ENCODE measurements at places on chromosomes 5 and 9. TPM values are rescaled to one million over a fixed set of nuclear protein-coding genes. Genes with fewer than 3 reads are reported as not detected.

The F12 gene
- polyA plus RNA-seq, result 14.6 TPM

The SPATA31A3 gene
- polyA plus RNA-seq, result not detected

The TUSC1 gene
- polyA plus RNA-seq, result 14.9 TPM

The CORO2A gene
- polyA plus RNA-seq, result 2.2 TPM

The ANKRD18A gene
- polyA plus RNA-seq, result 5.3 TPM

The GLDC gene
- 22.4 TPM for polyA plus RNA-seq

The LCN9 gene
- not detected for polyA plus RNA-seq

The OR1Q1 gene
- polyA plus RNA-seq, result not detected

- no peak for DNase-seq
Measured at GRCh38 chr5:57066924-57067596, 106.8 kb upstream of the GPBP1 start.

DNA sequence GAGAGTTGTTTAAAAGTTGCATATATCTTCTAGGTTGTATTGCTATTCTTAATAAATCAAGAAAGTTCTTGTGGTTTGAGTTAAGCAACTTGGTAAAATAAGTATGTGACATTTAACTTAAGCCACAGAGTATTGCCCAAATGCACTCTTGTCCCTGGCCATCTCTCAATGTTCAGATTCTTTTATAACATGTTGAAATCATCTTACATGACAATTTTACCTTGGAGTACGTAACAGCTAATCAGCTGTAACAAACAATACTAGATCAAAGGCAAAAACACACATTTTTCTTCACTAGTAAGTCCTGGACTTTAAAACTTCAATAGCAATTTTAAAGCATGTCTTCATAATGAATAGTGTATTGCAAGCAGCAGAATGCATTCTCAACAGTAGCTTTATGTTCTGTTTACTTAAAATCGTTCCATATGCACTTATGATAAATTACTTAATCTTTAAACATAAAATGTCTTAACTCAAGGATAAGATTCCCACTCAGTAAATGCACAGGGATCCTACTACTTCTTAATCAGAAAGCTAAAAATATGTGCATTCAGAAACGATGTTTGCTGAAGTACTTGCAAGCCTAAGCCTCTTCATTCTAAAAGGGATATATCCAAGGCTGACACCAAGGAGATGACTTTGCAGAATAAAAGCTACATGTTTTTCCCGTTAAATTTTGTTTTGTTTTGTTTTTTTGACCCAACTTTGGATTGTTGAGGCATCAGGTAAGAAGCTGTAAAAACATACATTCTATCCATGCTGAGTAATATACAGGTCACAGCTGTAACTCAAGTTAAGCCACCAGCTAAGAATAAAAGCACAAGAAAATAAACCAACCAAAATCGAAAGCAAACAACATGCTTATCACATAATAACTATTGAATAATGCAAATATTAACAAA, 86.1 kb upstream of the NFIB start:
- DNase-seq, result no peak

DNA sequence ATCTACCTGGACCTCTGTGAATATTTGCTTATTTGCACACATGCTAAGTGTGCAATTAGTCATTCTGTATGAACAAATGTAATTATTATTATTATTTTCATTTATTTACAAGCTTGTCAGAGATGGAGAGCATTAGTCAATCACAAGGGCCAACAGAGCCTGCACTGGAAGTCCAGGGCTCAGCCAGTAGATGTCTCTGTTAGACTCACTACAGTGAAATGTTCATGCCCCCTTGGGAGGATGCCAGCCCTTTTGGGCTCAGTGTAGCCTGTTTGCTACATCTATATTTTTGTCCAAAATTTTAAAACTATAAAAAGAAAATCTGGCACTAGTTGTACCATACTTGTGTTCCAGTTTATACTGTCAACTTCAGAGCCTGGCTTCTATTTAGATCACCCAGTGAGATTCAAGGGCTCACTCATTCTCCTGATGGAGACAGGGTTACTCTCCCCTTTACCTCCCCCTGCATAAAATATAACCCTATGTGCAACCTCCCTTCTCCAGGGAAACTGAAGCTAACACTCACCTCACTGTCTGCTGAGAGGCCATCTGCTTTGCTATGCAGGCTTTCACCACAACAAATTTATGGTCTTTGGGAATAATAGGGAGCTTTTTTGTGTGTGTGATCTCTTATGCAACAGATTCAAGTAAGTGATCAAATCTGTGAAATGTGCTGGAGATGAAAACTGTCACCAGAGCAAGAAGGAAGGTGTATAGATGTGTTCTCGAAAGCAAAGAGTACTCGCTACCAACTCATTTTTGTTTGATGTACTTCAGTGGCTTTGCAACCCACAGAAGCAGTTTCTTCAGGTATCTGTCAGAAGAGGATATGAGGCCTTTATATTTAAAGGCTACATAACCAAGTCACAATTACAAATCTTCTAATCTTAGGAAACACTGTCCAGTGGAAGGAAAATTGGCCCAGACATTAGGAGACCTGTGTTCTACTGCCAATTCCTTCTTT, 99.9 kb upstream of the TLE4 start:
- no peak for DNase-seq

DNA sequence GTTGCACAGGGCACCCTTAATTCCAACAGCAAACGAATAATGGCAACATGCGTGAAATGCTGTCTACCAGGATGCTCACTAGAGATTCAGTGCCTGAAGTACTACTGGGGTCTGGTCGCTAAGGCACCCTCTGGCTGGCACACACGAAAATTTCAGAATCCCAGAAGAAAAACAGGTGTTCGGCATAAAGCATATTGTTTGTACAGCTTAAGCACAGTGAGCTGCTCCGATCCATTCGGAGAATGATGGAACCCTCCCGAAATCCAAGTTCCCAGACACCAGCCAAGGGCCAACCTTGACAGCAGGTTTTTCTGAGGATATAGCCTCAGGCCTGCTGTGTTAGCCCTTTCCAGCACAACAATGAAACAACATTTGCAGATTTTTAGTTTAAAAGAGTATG, 61.4 kb upstream of the ALDH1B1 start:
- no peak for DNase-seq

DNA sequence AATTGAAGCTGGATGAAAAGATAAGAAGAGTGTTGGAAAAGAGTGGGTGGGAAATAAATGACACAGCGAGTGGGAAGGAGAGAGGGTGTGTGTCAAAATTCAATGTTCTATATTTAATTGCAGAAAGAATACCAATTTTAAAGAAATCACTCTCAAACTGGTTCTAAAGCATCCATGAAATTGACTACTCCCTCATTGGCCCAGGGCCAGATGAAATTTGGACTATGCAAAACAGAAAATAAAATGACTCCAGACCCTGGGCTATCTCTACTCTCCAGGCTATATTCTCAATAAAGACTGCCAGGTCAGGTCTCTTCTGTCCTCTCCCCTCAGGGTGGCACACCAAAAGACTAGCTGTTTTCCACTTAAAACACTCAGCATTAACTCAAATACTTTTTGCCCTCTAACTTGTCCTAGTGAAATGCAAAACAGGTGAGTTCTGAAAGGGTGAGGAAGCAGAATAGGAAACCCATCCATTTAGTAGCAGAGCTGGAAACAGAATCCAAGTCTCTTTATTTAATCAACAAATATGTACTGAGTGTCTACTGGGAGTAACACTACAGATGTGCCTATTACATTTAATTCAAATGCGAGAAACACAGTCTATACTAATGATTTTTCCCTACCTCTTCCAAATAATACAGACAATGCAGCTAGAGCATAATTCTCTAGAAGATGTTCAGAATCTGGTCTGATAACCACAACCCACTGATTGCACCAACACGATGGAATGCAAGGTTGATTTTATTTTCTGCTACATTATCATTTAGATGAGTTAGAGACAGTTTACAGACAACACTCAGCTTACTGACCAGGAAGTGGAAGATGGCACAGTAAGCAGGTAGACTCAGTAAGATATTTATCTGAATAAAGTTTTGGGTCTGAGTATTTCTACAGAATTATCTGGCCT, 42.1 kb downstream of the EFCAB9 start:
- no peak for DNase-seq

DNA sequence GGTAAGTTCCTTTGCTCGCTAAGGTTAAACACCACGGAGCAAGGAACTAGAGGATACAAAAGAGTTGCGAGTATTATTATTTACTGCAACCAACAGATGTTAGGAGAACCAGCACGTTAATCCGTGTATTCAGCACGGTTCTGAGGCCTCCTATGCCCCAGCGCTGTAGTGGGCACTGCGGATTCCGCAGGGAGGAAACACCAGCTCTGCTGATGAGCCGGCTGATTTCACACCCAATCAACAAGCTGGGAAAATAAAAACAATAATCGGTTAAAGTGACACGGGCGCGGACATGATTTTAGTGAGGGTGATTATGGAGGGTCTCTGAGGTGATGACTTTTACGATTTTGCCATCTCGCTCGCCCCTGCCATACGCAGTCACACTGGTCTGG, 702 bp upstream of the PRELID2 start:
- DNase-seq, result no peak

- no peak for DNase-seq
Measured at GRCh38 chr5:32989815-32990214, 278.7 kb downstream of the NPR3 start.

- DNase-seq, result no peak
Measured at GRCh38 chr9:89746385-89747116, 141.7 kb downstream of the GADD45G start.

- no peak for DNase-seq
Measured at GRCh38 chr5:149664666-149665415, 65.3 kb upstream of the PPARGC1B start.

DNA sequence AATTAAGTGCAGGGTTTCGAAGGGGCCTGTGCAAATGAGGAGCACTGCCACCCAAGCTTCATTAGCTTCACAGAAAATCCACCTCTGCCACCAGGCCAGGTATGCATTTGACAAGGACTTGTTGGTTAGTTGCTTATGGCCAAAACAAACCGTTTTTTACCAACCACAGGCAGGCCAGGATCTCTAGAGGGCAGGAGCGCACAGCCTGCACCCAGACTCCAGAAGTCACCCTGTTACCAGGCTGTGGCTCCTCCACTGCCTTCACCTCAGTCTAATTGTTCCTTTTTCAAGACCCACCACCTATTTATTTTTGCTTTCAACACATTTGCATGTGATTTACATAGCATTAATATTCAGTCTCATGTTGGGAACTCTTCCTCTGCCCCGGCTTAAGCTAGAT, 78.3 kb upstream of the HSPA9 start:
- DNase-seq, result no peak

GRCh38 chr9:74645007-74645639, 148.0 kb downstream of the RORB start:
- DNase-seq, result peak; percentile 28

- DNase-seq, result no peak
Measured at GRCh38 chr9:95648225-95648624, 131.5 kb upstream of the PTCH1 start.

- no peak for DNase-seq
Measured at GRCh38 chr5:123387313-123387712, 35.9 kb downstream of the CEP120 start.

- no peak for DNase-seq
Measured at GRCh38 chr5:176819476-176819875, 9.1 kb downstream of the UNC5A start.

DNA sequence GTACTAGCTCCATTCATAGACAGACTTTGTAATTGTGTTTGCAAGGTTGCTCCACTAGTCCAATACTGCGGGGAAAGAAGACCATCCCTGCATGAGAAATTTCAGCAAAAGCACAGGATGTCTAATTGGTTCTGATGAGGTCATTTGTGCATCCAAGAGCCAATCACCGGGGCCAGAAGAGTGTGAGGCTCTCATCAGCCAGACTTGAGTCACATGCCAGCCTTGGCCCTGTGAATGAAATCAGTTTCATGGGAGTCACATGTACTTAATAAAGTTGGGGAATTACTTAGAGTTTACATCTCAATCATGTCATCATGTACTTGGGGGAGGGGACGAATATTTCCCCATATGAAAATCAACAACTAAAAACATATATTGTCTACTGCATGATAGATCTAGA, 1236.0 kb downstream of the MAT2B start:
- DNase-seq, result no peak

DNA sequence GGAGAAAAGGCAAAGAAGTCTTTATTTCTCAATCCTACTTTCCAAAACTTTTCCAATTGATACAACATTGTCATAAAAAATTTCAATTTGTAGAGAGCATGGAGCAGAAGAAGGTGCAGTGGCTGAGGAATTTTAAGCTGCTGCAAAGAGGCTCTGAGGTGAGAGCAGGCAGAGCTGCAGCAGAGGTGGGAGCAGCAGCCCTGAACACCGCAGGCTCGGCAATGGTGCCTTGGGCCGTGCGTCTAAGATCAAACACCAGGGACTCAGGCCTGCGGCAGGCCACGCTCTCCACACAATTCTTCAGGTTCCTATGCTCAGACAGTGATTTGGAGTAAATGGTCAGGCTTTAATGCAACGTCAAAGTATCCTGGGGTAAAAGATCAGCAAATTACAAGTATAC, 46.3 kb downstream of the SIL1 start:
- no peak for DNase-seq

DNA sequence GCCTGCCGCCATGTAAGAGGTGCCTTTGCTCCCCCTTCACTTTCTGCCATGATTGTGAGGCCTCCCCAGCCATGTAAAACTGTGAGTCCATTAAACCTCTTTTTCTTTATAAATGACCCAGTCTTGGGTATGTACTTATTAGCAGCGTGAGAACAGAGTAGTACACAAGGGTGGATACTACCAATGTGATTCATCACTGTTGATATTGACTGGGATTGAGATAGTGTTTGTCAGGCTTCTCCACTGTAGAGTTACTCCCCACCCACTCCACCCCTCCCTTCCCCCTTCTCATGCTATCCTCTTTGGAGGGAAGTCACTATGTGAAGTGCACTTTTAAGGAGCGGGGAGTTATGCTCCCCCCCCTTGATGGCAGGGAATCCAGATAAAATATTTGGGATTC, 11.4 kb upstream of the CRHBP start:
- DNase-seq, result no peak

- DNase-seq, result peak; percentile 43
Measured at GRCh38 chr5:128626536-128627090, 88.6 kb upstream of the FBN2 start.

- no peak for DNase-seq
Measured at GRCh38 chr5:44835693-44836092, 26.9 kb downstream of the MRPS30 start.

- DNase-seq, result no peak
Measured at GRCh38 chr5:33102551-33102950, 338.2 kb upstream of the TARS1 start.

GRCh38 chr9:33791117-33791516, 4.2 kb upstream of the PRSS3 start:
- DNase-seq, result no peak

DNA sequence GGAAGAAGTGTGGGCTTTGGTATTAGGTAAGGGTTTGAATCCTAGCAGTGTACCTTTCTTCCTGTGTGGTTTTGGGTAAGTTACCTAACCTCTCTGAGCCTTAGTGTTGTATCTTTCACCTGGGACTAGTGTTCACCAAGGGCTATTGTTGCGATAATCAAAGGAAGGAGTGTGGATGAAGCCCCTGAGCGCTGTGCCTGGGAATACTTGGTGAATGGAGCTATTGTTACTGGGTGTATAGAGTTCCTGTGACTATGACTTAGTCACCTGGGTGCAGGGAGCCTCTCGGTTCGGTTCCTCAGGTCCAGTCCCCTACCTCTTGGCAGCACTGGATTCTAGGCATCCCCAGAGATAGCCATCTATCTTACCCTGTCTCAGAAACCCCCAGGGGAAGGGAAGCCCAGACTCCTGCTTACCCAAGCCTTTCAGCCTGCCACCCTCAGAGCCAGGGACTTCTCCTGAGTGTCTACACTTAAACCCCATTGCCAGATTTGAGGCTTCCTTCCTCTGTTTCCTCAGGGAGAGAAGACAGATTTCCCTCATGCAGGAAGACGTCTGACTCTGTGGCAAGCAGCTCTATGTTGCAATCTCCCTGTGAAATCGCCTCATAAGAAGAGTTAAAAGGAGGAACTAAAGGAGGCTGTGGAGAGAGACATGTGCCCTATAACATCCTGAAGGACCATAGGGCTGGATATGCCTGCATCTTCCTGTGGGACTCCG, 181.0 kb upstream of the PITX1 start:
- no peak for DNase-seq

All from left kidney (tissue), 8 donors.